ENCODE measurements at places on chromosomes 3 and 15.

DNA sequence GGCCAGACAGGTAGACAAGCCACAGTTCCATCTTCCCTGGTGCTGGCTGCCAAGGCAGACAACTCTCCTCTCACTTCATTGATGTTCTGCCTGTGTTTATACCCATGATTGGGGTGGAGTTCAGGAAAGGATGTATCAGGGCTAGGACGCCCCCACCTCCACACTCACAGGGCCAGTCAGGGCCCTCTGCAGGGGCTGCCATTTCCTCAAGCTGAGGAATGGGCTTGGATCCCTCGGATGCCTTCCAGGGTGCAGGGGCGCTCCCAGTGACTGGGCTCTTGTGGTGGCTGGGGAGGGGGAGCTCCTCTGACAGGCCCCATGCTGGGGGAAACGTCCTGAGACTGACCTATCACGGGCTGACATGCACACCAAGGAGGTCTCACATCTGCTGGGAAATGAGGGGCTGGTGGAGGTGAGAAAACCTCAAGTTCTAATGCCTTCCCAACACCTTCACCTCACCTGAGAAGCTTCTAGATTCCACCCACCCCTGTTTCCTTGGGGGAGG lies 31.4 kb downstream of the SEMA7A start:
- no peak for DNase-seq

- DNase-seq, result no peak
Measured at GRCh38 chr15:84778194-84778593, 29.8 kb downstream of the ZNF592 start.

GRCh38 chr15:71687902-71688508 lies 122.3 kb upstream of the NR2E3 start:
- no peak for DNase-seq

GRCh38 chr3:133329626-133330025 lies 70.2 kb upstream of the BFSP2 start:
- DNase-seq, result no peak

GRCh38 chr3:172685331-172686214 lies 25.3 kb downstream of the NCEH1 start:
- no peak for DNase-seq

- no peak for DNase-seq
Measured at GRCh38 chr15:33500432-33501195, 189.8 kb downstream of the RYR3 start.

DNA sequence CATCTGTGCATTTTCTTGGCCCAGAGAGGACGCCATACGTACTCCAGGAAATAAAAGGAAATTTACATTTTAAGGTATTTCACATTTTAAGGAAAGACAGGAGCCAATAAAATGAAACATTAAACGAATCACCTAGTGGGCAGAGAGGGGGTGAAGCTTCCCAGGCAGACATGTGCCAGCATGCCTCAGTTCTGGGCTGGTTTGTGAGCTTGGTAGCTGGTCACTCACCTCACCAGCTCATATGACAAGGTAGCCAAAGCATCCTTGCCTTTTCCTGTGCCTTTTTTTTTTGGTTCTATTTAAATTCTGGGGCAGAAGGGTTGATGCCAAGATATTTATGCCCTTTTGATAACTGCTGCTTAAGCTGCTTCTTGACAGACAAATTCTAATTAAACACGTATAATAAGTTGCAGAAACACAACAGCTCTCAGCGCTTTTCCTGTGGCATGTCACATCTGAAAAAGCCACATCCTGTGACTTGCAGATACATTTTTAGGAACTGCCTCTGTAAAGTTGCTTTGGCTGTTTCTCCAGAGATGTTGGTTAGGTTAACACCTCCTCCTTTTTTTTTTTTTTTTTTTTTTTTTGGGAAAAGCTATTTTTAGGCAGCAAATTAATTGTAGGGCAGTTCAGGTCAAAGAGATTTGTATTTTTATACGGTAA lies 218.6 kb downstream of the PDCD6IP start:
- DNase-seq, result no peak

DNA sequence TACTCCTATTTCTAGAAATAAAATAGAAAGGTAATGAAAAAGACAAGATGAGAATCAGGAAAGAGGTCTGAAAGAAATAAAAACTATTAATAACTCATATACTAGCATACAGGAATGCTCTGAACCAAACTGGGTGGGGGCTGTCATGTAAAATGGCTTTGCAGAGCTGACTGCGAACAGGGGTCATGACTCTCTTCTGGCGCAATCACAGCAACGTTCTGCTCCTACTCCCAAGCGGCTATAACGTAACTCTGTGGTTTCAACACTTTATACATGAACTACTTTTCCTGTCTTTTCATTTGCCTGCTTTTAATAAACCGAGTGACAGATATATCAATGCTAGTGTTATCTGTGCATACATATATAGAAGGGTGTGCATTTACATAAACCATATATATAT lies 116.7 kb downstream of the DLG1 start:
- peak; percentile 16 for DNase-seq

GRCh38 chr3:147744967-147745366 lies 335.8 kb downstream of the ZIC1 start:
- DNase-seq, result no peak

- no peak for DNase-seq
Measured at GRCh38 chr3:175308097-175308496, 449.0 kb downstream of the NAALADL2 start.

DNA sequence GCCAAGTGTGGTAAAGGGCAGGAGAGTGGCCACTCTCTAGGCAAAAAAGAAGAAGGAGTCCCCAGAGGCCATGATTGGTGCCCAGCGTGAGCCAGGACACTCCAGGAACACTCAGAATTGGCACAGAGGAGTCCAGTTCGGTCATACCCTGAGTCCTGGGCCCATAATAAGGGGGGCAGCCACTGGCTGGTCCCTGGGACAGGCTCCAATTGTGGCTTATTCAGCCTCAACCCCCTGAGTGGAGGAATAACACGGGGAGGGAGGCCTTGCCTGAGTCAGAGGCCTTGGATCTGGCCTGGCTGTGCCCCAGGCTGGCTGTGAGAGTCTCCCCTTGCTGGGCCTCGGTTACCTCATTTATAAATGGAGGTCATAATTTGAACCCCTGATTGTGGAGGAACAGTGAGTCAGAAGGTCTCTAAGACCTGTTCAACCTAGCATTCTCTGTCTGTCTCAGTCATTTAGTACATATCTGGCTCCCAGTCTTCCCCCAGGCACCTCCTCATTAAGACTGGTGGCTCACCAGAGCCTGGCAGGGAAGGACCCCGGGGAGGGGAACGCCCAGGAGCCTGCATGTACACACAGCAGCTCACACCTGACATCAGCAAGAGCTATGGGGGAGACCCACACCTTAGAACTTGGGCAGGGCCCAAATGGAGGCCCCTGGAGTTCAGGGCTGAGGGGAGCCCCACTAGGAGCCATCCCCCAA lies 95.9 kb upstream of the ATP2B2 start:
- no peak for DNase-seq

GRCh38 chr3:127171320-127171719 lies 21.6 kb upstream of the PRR23E start:
- DNase-seq, result no peak

GRCh38 chr15:54088837-54089236 lies 110.6 kb downstream of the UNC13C start:
- no peak for DNase-seq

DNA sequence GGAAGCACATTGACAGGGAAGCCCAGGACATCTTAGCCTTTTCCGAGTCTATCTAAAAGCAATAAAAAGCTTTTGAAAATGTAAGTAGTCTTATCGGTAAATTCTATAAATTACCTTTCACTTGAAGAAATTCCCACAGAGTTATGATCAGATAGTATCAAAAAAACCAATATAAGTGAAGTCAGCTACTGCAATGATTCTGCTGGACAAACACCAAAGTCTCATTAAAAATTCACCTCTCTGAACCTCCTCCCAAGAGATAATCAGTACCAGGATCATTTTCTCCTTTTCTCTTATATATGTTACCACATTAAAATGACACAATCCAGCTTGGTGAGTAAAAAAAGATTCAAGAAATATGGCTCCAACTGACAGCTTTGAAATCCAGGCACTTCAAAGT lies 69.2 kb downstream of the FRMD5 start:
- DNase-seq, result no peak

GRCh38 chr15:83115831-83116565 lies 8.6 kb downstream of the TM6SF1 start:
- no peak for DNase-seq

DNA sequence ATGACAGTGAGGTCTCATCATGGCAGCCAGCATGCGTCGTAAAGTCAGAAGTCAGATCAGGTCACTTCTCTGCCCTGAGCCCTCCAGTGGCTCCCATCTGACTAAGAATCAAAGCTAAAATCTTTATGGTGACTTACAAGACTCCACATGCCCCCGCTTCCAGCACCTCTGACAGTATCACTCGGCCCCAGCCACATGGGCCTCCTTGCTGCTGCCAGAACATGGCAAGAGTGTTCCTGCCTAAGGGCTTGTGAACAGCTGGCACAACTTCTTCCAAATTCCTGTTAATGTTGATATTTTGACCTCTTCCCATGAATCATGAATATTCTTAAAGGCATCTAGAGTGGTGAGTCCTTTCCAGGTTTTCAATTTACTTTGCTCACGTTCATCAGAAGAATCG lies 20.5 kb downstream of the POLR2M start:
- no peak for DNase-seq

- DNase-seq, result no peak
Measured at GRCh38 chr3:197186887-197187588, 111.4 kb downstream of the DLG1 start.

- peak; percentile 27 for DNase-seq
Measured at GRCh38 chr3:53109891-53110771, 20.1 kb downstream of the RFT1 start.

GRCh38 chr3:4826237-4827100 lies 152.8 kb upstream of the BHLHE40 start:
- peak; percentile 69 for DNase-seq
